ENCODE measurements at places on chromosomes 1 and 21. TPM values are rescaled to one million over a fixed set of nuclear protein-coding genes. Genes with fewer than 3 reads are reported as not detected.

- no peak for DNase-seq
Observed at GRCh38 chr1:224739997-224740684, 124.0 kb downstream of the CNIH3 start.

DNA sequence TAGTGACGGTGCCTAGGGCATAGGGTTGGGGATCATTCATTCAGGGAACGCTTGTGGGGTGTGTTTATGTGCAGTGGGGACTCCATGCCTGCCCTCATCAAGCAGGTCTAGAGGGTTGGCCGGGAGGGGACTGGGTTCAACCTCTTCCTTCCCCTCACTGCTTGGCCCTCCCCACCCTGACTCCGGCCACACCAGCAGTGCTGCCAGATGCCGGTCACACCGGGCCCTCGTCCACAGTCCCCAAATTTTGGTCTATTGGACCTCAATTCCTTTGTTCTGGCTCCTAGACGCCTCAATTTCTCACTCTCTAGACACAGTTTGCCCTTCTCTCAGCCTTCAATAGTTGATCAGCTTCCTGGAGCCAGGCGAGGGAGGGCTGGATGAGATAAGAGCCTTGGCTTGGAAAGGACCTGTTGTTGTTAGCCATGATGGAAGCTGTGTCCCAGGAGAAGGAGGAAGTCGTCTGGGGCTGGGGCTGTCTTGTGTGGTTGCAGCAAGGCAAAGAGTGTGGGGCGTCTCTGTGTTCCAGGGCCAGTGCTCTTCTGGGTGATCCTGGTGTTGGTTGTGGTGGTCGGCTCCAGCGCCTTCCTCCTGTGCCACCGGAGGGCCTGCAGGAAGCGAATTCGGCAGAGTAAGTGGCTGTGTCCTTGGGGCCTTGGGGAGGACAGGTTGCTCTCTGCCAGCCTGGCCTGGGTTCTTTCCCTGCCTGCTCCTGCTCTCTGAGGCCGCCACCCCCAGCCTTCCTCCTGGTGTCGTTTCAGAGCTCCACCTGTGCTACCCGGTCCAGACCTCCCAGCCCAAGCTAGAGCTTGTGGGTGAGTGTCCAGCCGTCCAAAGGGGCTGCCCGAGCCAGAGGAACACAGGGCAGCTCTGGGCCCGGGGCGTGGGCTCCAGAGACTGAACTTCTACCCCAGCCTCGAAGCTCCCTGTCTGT lies 41.1 kb upstream of the TNFRSF1B start:
- DNase-seq, result no peak

DNA sequence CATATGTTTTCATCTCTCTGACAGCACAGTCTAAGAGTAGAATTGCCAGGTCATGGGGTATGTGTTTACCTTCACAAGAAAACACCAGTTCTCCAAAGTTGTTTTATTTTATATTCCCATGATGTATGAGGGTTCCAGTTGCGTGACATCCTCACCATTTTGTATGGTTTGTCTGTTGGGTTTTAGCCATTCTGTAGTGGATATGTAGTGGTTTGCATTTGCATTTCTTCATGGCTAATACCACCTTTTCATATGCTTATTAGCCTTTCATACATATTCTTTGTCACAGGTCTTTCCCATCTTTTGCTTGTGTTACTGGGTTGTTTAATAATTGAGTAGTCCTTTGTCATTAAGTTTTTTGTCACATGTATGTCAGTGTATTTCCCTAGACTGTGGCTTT lies 132.1 kb downstream of the DYRK1A start:
- no peak for DNase-seq

WNT3A gene
- polyA plus RNA-seq, result 0.07 TPM

LDLRAD1 gene
- not detected for polyA plus RNA-seq

Measured in foreskin keratinocyte (primary cell).